GM13976 (cell line): ENCODE measurements at places on chromosomes 6 and 20.

DNA sequence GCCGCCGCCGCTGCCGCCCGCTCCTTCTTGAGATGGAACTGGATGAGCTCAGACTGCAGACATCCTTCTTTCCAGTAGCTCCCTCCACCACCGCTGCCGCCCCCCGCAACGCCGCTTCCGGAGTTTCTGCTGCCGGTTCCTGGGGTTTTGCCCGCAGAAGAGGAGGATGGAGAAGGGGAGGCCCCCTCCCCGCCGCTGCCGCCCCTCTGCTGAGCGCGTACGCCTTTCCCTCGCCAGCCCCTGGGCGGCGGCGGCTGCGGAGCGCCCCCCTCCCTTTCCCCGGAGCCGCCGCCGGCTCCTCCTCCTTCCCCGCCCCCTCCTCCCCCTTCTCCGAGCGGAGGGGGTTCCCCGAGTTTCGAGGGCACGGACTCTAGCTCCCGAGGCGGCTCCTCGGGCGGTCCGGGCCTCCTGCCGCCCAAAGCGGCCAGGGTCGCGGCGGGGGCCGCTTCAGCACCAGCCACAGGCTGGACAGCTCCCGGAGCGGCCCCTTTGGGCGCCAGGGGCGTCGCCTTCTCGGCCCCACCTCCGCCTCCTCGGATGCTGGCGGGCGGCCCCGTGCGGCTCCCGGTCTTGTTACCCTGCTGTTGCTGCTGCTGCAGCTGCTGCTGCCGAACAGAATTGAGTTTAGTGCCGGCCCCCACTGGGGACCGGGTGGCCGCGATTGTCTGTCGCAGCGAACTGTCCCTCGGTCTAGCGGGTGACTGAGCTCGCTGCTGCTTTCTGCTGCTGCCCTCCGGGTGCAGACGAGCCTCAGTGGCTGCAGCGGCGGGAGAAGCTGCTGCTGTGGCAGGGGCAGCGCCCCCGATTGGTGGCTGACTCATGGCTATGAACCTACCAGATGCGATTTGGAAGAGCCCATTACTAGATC, 3.1 kb downstream of the MTCL3 start:
- peak; percentile 84 for DNase-seq

- DNase-seq = peak; percentile 8
These were observed 42.6 kb downstream of the KIAA1755 start for GRCh38 chr20:38217791-38218565.

DNA sequence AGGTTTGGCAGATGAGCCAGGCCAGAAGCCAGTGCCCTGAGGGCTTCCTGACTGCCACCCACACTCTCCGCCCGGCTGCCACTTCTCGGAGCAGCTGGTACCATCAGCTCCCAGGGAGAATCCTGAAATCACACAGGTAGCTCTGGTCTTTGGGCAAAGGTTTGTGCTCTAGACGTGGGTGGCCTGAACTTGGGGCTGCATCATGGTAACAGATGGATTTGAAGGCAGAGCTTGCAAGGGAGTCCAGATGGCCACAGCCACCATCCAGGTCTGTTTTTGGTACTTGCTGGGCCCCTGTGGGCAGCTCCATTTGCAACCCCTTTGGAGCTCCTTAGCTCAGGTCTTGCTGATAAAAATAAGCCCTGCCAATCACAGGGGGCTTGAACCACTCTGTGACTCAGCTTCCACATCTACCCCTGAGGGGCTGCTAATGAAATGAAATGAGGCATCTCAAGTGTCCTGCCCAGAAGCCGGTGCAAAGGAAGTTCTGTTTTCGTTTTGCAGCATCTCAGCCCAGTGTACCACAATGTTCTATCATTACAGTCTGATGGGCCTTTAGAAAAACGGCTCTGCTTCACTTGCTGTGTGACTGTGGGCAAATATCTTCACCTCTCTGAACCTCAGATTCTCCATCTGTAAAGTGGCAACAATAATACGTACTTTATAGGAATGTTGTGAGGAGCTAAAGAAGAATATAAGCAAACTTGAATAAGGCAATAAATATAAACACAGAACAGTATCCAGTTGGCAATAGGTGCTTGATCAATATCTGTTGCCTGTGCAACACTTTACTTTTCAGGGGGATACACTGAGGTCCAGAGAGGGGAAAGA, 25.1 kb upstream of the CDH22 start:
- DNase-seq = no peak

GRCh38 chr20:60116128-60116909, 158.1 kb downstream of the CDH26 start:
- no peak for DNase-seq

DNA sequence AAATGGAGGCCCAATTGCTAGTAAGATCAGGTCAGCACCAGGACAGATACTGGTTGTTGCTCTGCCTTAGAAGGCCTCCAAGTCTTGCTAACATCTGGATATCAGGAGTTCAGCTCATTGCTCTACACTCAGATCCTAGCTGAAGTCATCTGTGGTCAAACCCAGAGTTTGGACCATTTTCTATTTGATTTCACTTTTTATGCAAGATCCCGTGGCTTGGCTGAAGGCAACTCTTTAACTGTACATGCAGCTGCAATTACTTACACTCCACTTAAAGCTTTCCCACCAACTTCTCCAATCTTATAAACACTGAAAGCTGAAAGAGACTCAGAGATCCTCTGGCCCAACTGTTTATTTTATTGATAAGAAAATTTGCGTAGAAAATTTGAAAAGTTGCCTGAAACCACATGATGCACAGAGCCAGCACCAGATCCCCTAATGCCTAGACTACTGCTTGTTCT, 2.7 kb downstream of the SLC17A2 start:
- no peak for DNase-seq

GRCh38 chr6:2274981-2275891, 29.8 kb upstream of the GMDS start:
- no peak for DNase-seq

DNA sequence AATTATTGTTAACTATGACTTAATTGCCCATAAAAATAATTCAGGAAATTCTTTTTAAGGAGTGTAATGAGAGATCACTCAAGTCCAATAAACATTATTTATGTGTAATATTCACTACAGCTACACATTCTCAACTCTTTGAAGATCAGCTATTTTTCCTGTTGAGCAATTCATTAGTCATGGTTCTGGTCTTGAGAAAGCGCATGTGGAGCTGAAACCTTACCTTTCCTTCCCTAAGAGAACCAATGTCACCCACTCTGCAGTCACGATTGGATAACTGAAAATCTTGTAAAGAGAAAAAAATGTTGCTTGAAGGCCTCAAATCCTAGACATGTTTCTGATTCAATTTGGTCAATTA, 736.9 kb upstream of the MARCKS start:
- no peak for DNase-seq

DNA sequence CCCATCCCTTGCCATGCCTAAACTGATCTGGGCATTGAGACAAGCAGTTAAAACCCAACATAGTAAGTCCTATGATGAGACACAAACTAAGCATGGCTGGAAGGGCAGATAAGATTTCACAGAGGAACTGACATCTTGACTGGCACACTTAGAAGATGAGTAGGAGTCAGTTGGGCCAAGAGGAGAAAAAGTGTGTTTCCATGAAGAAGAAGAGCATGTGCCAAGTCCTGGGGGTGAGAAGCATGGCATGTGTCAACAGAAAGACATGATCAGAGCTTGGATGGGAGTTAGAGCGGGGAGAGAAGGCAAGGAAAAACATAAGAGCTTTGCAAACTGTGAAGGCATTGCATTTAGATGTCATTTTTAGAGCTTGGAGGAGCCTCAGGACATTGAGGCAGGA, 68.0 kb downstream of the ESR1 start:
- DNase-seq = no peak

GRCh38 chr6:73290435-73290834, 27.4 kb upstream of the KHDC1 start:
- no peak for DNase-seq

DNA sequence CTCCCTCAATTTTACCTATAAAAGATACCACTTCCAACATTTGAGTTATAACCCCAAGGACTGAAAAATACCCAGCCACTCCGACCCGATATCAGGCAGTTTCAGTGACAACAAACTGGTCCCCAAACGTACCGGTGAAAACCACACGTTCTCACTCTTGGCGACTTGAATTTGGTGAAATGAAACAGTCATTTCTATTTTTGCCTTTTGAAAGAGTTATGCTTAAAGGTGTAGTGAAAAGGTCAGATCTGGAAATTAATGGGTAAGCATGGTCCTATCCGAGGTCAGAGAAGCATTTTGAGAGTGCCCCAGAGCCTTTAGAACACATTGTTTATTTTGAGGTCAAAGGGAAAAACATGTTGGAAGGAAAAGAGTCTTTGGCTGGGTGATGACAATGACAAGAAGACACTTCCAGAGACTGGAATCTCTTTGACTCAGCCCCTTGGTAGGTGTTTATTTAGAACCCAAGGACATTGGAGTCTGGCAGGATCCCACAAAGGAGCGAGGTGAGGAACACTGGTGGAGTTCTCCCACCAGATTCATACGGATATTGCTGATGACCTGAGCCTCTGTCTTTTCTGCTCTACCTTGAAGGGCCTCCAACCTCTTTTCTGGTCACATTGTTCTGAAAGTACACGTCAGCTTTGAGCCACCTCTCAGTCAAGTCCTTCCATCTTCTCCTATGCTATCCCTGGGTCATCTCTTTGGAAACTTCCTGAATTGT, 235.0 kb downstream of the GMPR start:
- DNase-seq = no peak

DNA sequence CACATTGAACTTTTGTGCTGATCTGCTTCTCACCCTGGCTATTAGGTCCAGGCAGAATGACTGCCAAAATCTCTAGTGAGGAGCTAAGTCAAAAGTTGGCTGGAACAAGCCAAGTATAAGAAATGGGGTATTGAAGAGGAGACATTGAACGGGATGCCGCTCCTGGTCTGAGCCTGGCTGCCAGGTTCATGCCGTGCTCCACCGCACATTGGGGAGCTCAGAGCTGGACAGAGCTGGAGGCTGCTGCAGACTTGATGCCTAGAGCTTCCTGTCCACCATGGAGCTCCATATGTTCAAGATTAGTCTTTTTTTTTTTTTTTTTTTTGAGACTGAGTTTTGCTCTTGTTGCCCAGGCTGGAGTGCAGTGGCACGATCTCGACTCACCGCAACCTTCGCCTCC, 4.1 kb upstream of the IFT52 start:
- no peak for DNase-seq

DNA sequence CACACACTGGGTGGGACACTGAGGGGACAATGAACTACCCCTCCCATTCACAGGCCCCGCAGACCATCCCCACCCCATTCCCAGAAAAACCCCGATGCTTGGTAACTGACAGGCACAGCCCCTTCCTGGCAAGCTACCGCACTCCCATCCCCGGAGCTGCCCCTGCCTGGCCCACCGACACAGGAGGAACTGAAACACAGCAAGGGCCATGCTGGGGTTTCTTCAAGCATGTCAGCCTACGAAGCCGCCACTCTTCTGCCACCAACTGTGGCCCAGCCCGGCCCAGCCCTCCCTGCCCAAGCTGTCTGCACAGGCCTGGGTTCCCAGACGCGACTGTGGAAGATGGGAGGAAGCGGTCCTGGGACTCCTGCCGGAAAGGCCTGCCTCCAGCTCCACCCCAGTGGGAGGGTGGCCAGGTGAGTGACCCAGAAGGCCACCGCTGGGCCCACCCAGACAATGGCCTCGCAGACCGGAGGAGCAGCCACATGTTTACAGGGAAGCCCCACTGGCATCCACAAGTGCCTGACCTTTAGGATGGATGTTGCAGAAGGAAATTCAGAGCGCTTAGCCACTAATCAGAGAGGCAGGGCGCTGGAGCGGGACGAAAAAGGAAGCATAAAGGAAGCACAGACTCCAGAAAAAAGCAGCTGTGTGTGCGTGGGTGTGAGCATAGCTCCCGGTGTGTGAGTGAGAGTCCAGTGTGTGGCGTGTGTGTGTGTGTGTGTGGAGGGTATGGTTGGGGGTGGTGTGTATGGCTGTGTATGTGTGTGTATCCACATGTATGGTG, 91.6 kb downstream of the PRND start:
- DNase-seq = peak; percentile 81

GRCh38 chr6:26309731-26310142, 55.3 kb upstream of the BTN3A2 start:
- no peak for DNase-seq

- no peak for DNase-seq
These were observed 480.5 kb upstream of the ID4 start for GRCh38 chr6:19356692-19357091.

DNA sequence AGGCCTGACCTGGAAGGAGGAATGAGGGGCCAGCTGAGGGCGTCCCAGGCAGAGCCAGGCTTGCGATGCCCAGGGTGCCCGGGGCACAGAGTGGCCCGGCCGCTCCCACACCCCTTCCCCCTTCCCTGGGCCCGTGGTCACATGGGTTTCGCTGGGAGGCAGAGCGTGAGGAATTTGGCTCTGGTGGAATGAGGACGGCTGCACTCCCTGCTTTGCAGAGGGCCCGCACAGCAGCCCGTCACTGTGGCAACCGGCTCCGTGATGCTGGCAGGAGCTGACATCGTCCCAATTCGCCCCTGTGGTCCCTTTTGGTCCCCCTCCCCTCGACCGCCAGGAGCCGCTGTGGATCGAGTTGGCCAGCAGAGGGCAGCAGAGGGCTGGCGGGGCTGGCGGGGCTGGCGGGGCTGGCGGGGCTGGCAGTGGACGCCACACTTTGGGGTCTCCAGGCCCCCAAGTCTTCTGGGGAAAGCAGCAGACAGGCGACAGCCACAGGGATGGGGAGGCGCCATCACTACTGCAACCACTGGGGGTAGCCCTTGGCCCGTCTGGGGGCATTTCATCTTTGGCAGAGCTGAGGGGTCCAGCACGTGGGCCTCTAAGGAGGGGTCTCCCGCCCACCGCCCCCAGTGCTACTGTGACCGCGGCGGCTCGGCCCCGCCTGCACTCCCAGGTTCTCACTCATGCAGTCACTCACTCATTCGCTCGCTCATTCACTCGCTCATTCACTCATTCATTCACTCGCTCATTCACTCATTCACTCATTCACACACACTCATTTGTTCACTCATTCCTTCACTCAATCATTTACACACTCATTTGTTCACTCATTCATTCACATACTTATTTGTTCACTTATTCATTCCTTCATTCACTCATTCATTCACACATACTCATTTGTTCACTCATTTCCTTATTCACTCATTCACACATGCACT, 49.7 kb upstream of the BHLHE23 start:
- peak; percentile 84 for DNase-seq

GRCh38 chr6:43074847-43075669, 1.1 kb upstream of the PTK7 start:
- DNase-seq = no peak

DNA sequence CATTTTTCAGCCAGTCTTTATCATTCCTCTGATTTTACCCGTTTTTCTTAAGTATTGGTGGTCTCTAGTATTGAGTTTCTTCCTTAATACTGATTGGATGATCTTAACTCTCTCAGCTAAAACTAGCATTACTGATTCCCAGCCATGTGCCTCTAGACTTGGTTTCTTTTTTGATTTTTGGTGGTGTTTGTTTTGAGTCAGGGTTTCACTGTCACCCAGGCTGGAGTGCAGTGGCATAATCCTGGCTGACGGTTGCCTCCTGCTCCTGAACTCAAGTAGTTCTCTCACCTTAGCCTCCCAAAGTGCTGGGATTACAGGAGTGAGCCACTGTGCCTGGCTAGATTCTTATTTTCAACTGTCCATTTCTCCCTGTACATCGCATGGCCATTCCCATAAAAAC, 24.9 kb downstream of the DPPA5 start:
- no peak for DNase-seq

- no peak for DNase-seq
These were observed 228.1 kb upstream of the RAB32 start for GRCh38 chr6:146315381-146316174.
